Bronchial epithelial cell (primary cell): ENCODE measurements at places on chromosomes 11 and 22. TPM values are rescaled to one million over a fixed set of nuclear protein-coding genes. Genes with fewer than 3 reads are reported as not detected.
A peak's percentile ranks its signal among the peaks of the same experiment; 100 is the strongest.

- DNase-seq, result no peak
These were observed 4.9 kb downstream of the HSD17B12 start for GRCh38 chr11:43685440-43685839.

Gene ANKK1
- total RNA-seq, result 0.26 and 1.8 TPM in 2 replicates

Gene CABP7
- not detected in 2 replicates for total RNA-seq

- no peak for DNase-seq
These were observed 7.6 kb upstream of the CTR9 start for GRCh38 chr11:10743354-10744000.

- DNase-seq, result no peak
These were observed 37.5 kb downstream of the KCNJ4 start for GRCh38 chr22:38417252-38418060.

Gene LGALS12
- total RNA-seq, result not detected in 2 replicates

- DNase-seq, result no peak
These were observed 17.9 kb upstream of the ZC3H12C start for GRCh38 chr11:110075105-110075846.

Gene EXPH5
- total RNA-seq, result 7.6 and 22.3 TPM in 2 replicates

DNA sequence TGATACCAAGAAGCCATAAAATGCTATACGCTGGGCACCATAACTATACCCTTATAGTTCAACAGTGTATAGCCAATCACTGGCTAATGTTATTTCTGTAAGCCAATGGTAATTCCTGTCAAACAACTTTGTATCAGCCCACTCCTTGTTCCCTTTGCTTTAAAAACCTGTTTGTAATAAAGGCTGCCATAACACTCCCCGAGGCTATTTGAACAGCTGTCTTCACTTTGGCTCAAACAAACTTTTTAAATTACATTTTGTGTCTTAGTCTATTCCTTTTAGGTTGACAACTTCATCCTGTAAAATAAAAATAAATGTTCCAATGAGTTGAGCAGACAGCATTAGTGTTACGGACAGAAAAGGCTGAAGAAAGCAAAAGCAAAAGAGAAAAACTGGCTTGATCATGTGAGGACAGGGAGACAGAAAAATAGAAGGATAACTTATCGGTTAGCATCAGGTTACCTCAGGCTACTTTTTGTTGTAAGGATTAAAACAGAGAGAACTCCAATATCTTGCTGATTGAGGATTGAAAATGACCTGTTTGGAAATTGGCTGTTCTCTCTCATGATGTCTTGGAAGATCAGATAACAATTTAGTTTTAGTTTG, 95.0 kb downstream of the AASDHPPT start:
- DNase-seq, result peak; percentile 70

DNA sequence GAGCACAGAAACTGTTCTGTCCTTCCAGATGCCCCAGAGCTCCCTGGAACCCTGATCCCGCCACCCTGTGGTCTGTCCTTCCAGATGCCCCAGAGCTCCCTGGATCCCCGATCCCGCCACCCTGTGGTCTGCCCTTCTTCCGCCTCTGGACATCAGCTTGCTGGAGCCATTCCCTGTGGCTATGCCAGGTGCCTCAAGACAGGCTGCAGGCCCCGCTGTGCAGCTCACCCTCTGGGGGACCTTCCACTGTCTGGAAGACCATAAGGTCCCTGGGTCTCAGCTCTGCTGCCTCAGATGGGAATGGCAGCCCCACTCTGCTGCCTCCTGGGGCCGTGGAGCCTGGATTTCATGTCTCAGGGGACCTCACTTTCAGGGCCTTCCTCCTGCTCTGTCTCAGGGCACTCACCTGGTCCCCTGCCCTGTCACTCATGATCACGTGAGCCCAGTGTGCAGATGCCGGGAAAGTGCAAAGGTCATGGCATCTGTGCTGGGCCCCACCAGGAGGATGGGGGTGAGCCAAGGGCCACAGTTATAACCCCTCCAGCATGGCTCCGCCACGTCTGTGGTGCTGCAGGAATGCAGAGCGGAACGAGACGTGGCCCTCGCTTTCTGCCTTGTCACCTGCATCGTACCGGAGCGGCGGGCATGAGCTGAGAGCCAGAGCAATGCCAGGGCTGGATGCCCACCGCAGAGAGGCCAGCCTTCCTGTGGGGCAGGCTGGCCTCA, 1520.7 kb downstream of the BRD1 start:
- DNase-seq, result no peak

Gene ZC3H7B
- 14.5 and 21.9 TPM in 2 replicates for total RNA-seq

Gene KCNJ5
- 13.2 and 15.5 TPM in 2 replicates for total RNA-seq
